ENCODE measurements at places on chromosomes 4 and X. TPM values are rescaled to one million over a fixed set of nuclear protein-coding genes. Genes with fewer than 3 reads are reported as not detected.

FIP1L1 gene
- 53.8 TPM for total RNA-seq

NRK gene
- total RNA-seq, result not detected

C4orf51 gene
- not detected for total RNA-seq

CABS1 gene
- not detected for total RNA-seq
